ENCODE measurements at places on chromosomes 12 and 14.

DNA sequence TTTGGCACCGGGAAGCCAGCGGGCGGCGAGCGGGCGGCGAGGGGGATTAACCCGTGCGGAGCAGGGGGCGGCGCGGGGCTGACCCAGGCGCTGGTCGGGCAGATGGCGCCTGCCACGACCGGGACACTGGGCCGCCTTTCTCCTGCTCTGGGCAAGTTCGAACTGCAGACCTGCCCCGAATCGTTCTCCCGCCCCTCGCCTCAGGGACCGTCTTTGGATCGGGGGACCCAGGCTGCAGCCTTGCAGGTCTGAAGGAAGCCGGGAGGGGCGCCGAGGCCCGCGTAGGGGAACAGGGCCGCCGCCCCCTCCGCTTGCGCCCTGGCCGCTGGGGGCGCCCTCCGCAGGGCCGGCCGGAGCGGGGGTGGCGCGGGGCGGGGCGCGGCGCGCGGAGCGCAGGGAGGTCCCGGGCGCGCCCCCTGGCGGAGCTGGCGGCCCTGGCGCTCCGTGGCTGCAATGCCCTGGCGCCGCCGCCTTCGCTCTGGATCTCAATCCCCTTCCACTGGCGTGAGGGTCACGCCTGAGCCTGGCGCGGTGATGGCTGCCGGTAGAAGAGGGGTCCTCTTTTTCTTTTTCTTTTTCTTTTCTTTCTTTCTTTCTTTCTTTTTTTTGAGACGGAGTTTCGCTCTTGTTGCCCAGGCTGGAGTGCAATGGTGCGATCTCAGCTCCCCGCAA lies 449 bp upstream of the LTBP2 start:
- DNase-seq = peak; percentile 70

GRCh38 chr12:33602515-33602914 lies 162.9 kb upstream of the SYT10 start:
- DNase-seq = no peak

DNA sequence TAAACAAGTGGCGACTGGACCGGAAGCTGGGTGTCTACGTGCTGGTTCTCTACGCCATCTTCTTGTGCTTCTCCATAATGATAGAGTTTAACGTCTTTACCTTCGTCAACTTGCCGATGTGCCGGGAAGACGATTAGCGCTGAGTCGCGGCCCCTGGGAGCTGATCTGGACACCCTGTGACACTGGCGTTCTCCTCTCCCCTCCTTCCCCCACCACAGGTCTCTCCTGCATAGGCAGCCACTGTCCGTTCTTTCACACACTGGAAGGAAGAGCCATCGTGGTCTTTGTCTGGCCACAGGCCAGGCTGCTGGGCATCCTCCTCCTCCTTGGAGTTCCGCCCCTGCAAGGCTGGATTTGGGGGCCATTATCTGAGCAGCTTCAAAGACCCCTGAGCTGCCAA lies 20.1 kb upstream of the RIN3 start:
- DNase-seq = no peak

DNA sequence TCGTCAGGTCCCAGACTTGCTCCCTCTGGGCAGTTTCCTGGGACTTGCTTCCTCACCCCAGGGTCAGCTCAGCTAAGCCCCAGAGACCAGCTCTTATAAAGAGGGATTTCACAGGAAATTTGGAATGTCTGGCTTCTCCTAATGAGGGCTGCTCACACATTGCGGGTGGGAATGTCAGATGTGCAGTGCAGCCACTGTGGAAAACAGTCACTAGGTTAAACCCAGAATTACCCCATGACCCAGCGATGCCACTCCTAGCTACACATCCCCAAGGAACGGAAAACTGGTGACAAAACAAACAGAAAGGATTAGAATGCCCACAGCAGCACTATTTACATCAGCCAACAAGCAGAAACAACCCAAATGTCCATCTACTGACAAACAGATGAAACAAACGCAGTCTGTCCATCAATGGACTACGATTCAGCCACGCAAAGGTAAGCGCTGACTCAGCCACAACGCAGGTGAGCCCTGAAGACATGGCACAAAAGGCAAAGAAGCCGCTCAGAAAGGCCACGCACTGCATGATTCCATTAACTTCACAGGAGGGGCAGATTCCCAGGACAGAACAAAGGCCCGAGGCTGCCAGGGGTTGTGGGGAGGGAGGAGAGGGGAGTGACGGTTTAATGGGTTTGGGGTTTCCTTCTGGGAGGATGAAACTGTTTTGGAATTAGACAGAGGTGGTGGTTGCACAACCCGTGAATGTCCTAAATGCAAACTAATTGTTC lies 63.0 kb downstream of the NCOR2 start:
- DNase-seq = no peak

DNA sequence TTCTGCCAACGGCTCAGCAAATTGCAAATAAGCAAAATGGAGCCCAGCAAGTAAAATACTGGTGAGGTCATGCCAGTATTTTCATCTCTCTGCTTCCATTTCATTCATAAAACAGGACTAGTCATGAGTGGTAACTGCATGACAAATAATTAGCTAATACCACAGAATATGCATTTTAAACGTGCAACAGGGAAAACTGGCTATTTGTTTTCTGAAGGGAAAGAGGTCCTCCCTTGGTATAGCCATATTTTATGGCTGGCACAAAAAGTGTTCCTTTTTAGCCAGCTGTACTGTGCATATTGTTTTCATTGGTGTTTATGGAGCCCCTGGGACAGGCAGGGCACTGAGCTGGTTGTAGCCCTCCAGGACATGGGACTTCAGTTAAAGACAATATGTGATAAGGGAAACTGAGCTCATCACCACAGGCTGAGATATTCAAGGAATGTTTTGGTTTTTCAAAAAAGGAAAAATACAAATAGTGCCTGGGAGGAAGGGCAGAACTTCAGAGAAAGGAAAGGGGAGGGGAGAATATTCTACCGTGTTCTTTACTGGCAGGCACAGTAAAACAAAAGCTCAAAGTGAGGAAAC lies 26.1 kb upstream of the FOXN3 start:
- no peak for DNase-seq

DNA sequence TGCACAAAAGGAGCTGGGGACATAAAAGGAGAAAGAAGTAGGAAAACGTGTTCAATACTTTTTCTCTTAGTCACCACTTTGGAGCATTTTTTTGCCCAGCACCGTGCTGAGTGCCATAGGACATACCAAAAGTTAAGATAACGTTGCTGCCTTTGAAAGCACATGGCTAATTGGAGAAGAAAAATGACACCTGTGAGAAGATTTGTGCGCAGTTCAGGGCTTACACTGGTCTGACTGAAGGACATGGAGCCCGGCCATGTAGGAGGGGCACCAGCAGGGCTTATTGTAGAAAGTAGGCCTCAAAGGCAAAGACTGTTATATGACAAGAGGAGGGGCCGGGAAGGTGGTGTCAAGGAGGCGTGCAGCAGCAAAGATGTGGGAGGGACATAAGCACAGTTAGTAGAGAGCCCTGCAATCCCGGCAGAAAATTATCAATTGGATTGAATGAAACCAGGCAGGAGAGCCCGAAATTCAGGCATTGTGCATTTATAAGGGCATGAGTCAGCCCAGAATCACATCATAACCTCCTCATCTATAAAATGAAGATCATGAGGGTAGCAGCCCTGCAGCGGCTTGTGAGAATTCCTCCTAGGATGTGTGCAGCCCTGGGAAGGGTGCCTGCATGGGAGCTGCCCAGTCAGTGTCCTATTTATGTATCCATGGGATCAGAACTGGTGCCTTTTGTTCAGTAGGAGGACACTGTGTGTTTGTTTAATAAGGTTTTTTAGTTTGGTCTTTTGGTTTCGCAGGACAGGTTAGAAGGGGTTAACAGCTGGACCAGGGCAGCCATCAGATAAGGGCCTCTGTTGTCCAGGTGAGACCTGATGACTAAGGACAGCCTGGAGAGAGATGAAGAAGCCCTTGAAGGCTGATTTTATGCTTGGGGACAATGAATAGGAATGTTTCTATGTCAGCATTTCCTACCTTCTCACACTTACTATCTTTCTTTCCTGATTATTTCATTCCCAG lies 122.4 kb downstream of the GPR135 start:
- no peak for DNase-seq

GRCh38 chr12:42643881-42644579 lies 54.5 kb upstream of the PRICKLE1 start:
- DNase-seq = no peak

- DNase-seq = no peak
Measured at GRCh38 chr14:33788161-33788560, 162.7 kb downstream of the EGLN3 start.

DNA sequence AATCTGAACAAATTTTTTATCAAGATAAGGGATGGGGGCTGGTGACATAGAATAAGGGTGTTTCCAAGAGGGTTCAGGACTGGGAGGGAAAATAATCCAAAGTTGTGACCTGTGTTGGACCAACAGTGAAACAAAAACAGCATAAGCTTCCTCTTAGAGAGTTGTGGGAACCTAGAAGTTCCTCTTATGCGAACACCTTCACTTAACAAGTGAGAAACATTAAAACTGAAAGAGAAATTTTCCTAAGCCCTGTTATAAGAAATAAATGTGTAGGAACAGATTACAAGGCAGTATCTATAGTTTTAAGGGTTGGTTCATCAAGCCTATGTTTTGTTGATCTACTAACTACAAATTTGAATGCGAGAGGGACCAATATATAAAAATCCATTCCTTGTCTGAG lies 58.4 kb downstream of the LLPH start:
- no peak for DNase-seq

All from stimulated activated CD8-positive, alpha-beta memory T cell treated with anti-CD3 and anti-CD28 coated beads, Interleukin-2, amount 100 ng/mL, for 1 hour (primary cell).